Tibial artery (tissue), 4 donors: ENCODE measurements at places on chromosomes 2 and 18.

DNA sequence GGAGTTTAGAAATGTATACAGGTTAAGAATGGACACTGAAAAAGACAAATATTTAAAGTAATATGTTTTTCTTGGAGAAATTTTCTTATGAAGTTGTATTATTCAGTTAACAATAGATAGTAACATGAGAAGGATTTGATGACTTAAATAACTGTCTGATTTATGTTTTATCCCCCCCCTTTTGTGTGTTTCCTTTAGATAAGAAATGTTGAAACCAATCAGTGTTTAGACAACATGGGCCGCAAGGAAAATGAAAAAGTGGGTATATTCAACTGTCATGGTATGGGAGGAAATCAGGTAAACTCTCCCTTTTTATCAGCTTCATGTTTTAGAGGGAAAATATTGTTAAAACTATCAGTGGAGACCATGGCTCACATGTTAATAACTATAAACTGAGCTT, 289.7 kb upstream of the KCNJ3 start:
- H3K27ac ChIP-seq, result no peak overlapping the region
- DNase-seq, result no peak
- no peak overlapping the region for H3K4me3 ChIP-seq
- H3K4me1 ChIP-seq, result no peaks in the 10 kb centered on the region
- H3K36me3 ChIP-seq, result no peaks in the 10 kb centered on the region

DNA sequence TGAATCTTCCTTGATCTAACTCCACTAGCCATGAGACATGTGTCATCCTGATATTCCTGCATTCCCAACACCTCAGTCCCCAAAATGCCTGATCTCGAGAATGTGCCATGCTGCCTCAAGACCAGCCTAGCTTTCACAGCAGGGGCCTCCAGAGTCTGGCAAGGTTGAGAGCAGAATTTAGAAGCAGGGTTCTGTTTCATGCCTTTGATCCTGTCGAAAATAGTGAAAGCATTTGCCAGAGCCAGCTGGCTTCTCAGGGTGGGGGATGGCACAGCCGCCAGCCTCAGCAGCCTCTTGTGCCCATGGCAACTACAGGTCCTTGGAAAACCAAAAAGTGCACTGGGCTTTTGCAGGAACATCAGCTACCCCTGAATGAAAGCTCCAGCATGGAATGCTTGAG, 143.5 kb downstream of the RTN4 start:
- DNase-seq, result no peak
- H3K4me3 ChIP-seq, result no peak overlapping the region
- no peaks in the 10 kb centered on the region for H3K27me3 ChIP-seq
- H3K36me3 ChIP-seq, result no peaks in the 10 kb centered on the region
- no peak overlapping the region for H3K27ac ChIP-seq

- H3K4me1 ChIP-seq, result no peaks in the 10 kb centered on the region
- no peak overlapping the region for H3K4me3 ChIP-seq
- no peaks in the 10 kb centered on the region for H3K36me3 ChIP-seq
- H3K27me3 ChIP-seq, result no peaks in the 10 kb centered on the region
These were observed 11.2 kb downstream of the ATP6V1B1 start for GRCh38 chr2:70946832-70947442.

GRCh38 chr2:175161-175786, 88.6 kb downstream of the SH3YL1 start:
- H3K27me3 ChIP-seq, result no peaks in the 10 kb centered on the region
- no peak overlapping the region for H3K4me3 ChIP-seq
- peaks cover 14% of the 10 kb centered on the region for H3K4me1 ChIP-seq
- no peaks in the 10 kb centered on the region for H3K36me3 ChIP-seq
- no peak overlapping the region for H3K27ac ChIP-seq
- no peak for DNase-seq
